Right ventricle myocardium inferior (tissue), 1 donor: ENCODE measurements at places on chromosomes 1 and 21.

- no peak for DNase-seq
Observed at GRCh38 chr1:227058321-227058751, 118.2 kb downstream of the COQ8A start.

DNA sequence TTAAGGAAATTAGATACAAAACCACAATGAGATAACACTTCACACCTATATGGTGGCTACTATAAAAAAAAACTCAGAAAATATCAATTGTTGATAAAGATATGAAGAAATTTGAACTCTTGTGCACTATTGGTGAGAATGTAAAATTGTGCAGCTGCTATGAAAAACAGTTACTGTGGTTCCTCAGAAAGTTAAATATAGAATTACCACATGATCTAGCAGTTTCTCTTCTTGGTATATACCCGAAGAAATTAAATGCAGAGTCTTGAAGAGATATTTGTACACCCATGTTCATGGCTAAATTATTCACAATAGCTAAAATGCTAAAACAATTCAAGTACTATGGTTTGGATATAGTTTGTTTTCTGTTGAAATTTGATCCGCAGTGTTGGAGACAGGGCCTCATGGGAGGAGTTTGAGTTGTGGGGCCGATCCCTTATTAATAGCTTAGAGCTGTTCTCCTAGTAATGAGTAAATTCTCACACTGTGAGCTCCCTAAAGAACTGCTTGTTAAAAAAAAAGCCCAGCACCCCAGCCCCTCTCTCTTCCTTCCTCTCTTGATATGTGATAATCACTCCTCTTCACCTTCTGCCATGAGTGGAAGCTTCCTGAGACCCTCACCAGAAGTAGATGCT lies 1412.1 kb downstream of the PLA2G4A start:
- no peak for DNase-seq

DNA sequence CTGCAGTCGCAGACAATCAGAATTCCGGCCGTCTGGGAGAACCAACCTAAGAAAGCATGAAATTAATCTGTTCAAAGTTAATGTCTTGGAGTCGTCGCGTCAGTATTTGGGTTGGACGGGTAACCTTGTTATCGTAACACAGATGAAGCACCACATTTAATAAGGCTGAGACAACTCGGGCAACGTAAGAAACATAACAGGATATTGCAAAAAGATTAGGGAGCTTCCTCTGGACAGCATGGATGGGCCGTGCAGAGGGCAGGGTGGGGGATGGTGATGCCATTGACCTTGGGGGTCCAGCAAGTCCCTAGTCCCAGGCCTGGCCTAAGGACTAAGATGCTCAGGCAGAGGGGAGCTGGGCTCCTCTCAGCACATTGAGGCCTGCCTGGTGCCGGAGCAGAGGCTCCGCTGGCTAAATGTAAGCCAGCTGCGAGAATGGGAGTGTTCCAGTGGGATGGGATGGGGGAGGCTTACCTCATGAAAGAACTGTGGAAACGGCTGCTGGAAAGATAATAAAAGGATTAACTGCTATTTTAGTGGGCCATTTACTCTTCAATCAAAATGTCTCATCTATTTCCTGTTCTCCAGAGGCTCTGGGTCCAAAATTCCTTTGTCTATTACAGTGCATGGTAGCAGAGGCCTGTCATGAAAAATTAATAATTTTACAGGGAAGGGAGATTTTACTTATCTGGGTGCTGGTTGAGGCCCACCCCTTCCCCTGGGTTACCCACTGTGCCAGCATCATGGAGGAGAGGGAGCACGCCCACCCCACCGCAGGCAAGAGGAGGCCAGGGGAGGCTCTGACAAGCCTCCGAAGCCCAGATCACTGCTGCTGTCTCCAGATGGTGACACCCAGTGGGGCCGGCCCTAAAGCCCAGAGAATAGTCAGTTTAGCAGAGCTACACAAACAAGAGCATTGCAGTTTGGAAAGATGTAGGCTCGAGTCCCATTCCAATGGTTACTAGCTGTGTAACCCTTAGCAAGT lies 131.6 kb downstream of the DMRTB1 start:
- no peak for DNase-seq

DNA sequence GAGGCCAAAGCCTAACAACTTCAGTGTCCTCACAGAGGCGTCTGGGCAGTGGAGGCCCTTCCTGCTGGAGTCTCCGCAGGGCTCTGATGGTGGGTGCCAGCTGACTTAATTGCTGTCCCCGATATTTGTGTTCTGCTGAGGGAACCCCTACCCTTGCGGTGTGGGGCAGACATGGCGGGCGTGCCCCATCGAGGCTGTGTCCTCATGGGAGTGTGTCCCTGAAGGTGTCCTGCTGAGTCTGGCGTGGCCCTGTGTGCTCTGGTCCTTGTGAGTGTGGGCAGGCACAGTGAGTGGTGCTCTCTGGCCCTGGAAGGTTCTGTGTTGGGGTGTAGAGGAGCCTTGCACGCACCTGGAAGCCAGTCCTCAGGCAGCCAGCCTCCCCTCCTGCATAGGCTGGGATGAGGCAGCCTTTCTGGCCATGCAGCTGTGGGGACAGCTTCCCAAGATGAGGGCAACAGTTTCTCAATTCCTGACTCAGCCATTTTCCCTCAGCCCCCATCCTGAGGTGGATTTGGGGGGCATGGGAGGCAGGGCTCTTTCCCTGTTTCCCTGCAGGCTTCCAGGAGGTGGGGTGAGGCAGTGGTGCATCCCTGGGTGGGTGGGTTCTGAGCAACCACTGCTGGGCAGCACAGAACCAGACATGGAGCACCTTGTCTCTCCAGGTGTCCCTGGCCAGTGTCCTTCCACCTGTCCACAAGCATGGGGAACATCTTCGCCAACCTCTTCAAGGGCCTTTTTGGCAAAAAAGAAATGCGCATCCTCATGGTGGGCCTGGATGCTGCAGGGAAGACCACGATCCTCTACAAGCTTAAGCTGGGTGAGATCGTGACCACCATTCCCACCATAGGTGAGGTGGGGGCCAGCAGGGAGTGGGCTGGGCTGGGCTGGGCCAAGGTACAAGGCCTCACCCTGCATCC lies 6.5 kb downstream of the C1orf35 start:
- DNase-seq: no peak

DNA sequence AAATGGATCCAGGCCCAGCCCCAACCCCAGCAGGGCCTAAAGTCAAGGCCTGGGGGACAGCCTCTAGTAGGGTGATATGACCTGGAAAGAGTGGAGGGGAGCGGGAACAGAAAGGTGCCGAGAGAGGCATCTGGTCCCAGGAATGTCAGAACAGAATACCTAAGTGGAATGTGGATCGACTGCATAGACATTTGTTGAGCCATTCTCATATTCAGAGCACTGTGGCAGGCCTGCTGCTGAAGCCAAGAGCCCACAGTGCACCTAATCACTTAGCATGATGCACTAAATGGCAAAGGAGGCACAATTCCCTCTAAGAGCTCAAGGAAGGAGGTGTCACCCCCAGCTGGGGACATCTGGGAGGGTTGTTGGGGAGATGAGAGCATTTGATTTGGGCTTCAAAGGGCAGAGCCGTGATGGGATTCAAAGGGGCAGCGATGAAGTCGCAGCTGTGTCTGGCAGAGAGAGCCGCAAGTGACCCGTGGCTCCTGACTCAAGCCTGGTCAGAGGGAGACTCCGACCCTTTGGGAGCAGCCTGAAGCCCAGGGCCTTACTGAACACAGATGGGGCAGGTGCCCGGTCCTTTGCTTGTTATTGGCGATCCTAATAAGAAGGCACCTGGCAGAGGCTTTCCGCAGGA lies 8.6 kb upstream of the PKP1 start:
- DNase-seq: no peak

DNA sequence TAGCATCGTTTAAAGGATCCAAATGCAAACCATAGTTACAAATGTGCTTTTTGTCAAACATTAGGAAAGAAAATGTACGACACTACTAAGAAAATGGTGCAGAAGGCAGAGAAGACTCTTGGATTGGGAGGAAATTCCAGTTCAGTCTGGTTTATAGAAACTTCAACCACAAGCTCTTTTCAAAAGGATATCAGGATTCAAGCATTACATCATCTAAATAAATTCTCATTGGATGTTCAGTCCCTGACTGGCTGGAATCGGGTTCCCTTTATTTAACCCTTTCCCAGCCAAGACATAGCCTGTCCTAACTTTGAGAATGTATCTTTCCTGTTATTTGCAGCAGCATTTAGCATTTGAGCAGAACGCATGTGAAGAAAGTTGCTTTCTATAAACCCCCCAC lies 184.6 kb downstream of the LMO4 start:
- DNase-seq: no peak

- DNase-seq: no peak
Observed at GRCh38 chr1:89527750-89528381, 3.2 kb downstream of the LRRC8B start.

- DNase-seq: no peak
Observed at GRCh38 chr1:30447701-30448100, 275.7 kb downstream of the MATN1 start.

- no peak for DNase-seq
Observed at GRCh38 chr1:35255276-35255675, 13.2 kb upstream of the ZMYM4 start.

DNA sequence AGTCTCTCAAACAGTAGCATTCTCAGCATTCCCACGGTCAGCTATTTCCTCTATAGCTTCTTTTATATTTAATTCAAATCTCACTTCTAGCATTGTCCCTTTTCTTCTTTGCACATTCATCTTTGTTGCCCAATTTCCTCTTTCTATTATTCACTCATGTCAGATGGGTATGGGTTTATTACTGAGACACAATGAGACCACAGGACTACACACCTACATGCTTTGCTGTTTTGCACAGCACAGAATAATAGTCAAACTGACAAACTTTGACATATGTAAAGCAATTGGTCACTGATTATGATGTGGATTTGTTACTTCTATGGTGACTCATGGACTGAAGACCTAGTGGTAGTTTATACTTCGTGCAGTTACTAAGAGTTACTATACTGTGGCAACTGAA lies 5.8 kb upstream of the CD1C start:
- DNase-seq: no peak

GRCh38 chr1:180926164-180926981 lies 13.7 kb downstream of the KIAA1614 start:
- DNase-seq: peak; percentile 86

DNA sequence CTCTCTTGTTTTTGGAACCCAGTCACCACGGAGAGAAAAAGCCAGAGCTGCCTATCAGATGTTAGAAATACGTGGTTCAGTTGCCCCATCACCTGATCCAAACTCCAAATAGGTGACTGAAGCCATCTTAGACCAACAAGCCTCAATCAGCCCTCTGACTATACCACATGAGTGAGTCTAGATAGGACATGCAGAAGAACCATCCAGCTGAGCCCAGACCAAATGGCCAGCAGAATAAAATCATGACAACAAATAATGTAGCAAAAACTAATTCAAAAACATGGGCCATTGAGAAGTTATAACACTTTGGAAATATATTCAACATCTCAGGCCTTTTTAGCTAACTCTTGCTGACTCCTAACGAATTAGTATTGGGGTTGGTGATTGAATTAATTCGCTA lies 348.4 kb upstream of the C1orf87 start:
- DNase-seq: no peak

GRCh38 chr21:35400233-35400939 lies 351.3 kb upstream of the RUNX1 start:
- no peak for DNase-seq

DNA sequence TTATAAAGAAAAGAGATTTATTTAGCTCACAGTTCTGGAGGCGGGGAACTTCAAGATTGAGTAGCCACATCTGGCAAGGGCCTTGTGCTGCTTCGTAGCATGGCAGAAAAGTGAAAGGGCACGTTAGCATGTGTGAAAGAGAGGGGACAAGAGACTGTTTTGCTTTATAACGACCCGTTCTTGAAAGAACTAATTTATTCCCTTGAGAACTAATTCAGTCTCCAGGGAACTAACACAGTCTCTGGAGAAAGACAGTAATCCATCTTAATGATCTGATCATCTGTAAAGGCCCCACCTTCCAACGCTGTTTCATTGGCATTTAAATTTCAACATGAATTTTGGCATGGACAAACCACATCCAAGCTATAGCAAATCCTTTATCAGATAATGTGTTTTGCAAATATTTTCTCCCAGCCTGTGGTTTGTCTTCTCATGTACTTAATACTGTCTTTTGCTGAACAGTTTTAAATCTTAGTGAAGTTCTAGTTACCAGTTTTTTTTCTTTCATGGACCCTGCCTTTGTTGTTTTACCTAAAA lies 26.1 kb downstream of the MTR start:
- no peak for DNase-seq

- no peak for DNase-seq
Observed at GRCh38 chr1:236830560-236830959, 35.5 kb downstream of the MTR start.

DNA sequence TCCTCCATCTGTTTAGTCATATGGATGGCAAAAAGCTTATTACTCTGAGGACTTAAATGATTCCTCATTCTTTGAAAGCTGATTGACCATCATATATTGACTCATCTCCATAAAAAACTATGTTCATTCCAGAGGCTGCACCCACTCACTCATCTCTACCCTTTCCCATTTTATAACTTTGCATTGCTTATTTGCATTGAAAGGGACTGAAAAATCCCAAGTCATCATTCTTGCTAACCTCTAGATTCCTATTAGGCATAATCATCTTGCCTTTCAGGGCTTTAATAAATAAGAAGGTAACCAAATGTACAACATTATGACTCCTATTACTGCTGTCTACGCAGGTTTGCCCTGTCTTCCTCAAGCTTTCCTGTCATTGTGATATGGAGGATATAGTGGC lies 1180.3 kb upstream of the B3GALT2 start:
- DNase-seq: no peak

DNA sequence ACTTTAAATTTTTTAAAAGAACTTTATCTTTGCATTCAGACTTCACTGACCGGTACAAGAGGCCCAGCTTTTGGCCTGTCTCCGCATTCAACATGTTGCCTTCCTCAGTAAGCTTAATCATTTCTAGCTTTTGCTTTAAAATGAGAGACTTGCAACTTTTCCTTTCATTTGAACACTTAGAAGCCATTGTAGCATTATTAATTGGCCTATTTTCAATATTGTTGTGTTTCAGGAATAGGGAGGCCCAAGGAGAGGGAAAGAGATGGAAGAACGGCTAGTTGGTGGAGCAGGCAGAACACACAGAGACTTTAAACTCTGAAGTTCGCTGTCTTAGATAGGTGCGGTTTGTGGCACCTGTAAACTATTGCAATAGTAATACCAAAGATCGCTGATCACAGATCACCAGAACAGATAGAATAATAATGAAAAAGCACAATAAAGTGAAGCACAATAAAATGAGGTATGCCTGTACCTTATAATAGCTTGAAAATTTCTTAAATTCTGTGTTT lies 31.4 kb downstream of the RABGAP1L start:
- DNase-seq: no peak

DNA sequence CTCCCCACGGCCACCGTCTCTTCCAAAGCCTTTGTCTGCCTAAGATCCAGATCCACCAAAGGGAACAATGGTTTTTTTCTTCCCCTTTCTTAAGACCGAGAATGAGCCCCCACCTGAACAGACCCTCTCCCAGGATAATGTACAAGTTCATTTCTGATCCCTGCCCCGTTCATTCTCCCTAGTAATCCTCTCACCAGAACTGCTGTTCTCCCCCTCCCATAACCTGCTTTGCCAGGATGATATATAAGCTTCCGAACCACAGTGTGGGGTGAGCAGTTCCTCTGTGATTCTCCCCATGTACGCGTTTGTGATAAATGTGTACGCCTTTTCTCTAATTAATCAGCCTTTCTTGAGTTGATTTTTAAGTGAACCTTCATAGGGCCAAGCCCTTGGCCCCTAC lies 4.9 kb downstream of the RD3 start:
- DNase-seq: peak; percentile 9

- no peak for DNase-seq
Observed at GRCh38 chr1:204077979-204078696, 5.2 kb downstream of the SOX13 start.

GRCh38 chr1:22536506-22536905 lies 26.8 kb upstream of the EPHA8 start:
- no peak for DNase-seq
